Bronchial epithelial cell (primary cell): ENCODE measurements at places on chromosomes 7 and 10. TPM values are rescaled to one million over a fixed set of nuclear protein-coding genes. Genes with fewer than 3 reads are reported as not detected.
A peak's percentile ranks its signal among the peaks of the same experiment; 100 is the strongest.

DNA sequence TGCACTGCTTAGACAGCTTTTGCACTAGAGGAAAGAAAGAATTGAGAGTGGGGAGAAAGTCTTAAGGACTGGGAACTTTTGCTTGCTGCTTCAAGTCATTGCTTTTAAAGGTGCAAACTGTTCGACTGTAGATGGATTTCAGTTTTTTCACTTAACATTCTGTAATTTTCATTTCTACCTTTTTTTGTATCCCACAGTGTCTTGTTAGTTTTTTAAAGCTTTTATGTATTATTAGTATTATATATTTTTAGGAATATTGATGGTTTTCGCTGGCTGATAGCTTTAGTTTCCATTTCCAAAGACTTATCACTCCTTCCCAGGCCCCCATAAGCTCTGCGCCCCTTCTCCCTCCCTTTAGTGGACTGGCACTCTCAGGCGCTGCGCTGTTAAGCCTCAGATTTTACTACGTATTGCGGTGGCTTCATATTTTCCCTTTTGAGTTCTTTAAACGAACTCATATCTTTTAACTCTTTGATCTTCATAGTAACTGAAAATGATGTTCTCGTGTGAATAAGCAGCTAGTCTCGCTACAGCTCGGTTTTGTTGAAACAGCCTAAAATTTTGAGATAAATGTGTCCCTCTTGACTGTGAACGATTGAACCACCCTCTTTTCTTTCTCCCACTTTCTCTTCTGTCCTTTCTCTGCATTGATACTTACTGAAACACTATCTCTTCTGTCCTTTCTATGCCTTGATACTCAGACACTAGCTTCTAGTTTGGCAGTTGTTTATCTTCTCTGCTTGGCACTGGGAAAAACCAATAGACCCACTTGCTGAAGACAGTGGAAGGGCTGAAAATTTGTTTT lies 2.5 kb upstream of the ETV1 start:
- no peak for DNase-seq

DNA sequence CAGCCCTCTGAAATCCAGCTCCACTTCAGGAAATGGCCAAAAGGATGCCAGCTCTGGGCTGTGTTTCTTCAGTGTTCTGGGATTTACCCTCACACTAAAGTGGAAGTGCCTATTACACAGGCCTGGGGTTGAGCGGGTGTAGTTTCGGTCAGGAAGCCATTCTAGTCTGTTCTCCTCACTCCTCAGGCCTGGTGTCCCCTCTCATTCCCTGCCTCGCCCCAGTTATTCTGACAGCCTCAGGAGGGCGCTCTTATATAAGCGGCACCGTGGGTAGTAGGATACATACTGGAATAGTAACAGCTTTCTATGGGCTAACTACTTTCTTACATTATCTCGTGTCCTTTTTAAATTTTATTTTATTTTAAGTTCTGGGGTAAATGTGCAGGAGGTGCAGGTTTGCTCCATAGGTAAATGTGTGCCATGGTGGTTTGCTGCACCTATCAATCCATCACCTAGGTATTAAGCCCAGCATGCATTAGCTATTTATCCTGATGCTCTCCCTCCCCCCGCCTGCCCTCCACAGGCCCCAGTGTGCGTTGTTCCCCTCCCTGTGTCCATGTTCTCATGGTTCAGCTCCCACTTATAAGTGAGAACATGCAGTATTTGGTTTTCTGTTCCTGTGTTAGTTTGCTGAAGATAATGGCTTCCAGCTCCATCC lies 12.2 kb upstream of the LGI1 start:
- no peak for DNase-seq

DNA sequence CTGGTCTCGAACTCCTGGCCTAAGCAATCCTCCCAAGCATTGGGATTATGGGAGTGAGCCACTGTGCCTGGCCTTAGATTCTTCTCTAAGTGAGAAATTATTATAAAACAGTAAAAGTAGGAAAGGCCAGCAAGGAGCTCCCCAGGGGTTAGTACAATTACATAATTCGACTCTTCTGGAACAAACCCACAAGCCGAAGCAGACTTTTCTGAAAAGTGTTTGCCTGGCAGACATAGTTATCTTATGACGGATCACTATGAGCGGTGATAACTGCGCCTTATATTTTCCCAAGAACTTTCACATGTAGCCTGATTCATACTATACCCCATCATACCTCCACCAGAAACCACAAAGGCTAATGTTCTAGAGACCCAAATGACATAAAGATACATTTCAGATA lies 30.2 kb upstream of the SH3PXD2A start:
- DNase-seq = no peak

GRCh38 chr10:124688889-124689670 lies 55.1 kb downstream of the FAM53B start:
- DNase-seq = peak; percentile 81

DNA sequence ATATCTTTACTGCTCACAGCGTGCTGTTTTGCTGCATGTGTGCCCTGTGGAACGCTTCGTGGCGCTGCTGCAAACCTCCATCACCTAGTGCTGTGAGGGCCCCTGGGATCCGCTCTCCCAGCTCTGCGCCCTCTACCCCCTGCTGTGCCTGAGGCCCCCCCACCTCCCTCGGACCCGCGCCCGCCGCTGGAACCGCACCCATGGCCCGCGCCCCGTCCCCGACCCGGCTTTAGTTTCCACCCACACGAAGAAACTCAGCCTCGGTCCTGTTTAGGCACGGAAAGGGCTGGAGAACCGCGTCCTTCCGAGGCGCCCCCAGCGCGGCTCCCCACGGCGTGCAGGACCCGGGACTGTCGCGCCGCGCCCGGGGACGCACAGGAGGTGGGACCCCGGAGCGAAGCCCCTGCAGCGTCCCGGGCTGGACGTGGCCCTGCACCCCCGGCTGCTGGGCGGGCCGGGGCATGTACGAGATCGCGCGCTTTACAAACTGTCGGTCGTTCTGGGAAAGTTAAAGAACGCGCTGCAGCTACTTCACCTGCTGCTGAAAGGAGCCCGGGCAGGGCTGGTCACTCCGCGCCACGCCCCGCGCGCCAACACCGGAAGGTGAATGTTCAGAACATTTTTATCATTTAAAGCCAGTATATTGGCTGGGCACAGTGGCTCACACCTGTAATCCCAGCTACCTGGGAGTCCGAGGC lies 54.3 kb downstream of the BMS1 start:
- peak; percentile 24 for DNase-seq

GRCh38 chr10:16698461-16698860 lies 118.8 kb downstream of the RSU1 start:
- no peak for DNase-seq

Gene ACTL6B
- total RNA-seq = not detected in 2 replicates
